ENCODE measurements at places on chromosomes 1 and 21.

GRCh38 chr1:14246471-14246870 lies 352.0 kb upstream of the KAZN start:
- no peak for DNase-seq

GRCh38 chr1:180380259-180381183 lies 121.9 kb downstream of the ACBD6 start:
- DNase-seq, result no peak

GRCh38 chr1:9312168-9312720 lies 19.6 kb downstream of the SPSB1 start:
- no peak for DNase-seq

- no peak for DNase-seq
These were observed 141.7 kb downstream of the PHTF1 start for GRCh38 chr1:113617438-113618141.

DNA sequence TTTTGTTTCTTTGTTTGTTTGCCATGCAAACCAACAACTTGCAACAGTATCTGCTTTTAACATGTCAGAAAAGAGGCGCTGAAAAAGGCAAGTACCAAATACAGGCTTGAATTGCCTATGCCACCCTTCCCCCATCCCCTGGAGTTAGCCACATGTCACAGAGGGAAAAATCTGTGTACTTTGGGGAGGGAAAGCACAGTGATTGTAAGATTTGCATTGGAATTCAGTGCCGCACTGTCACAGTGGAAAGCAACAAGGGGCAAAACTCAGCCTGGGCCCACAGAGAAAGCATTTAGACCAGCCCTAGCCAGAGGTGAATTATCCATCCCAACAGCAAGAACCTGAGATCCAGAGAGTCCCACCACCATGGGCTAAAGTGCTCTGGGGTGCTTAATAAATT lies 52.4 kb upstream of the ACADM start:
- no peak for DNase-seq

GRCh38 chr1:56939209-56939608 lies 26.6 kb downstream of the C8B start:
- DNase-seq, result no peak

DNA sequence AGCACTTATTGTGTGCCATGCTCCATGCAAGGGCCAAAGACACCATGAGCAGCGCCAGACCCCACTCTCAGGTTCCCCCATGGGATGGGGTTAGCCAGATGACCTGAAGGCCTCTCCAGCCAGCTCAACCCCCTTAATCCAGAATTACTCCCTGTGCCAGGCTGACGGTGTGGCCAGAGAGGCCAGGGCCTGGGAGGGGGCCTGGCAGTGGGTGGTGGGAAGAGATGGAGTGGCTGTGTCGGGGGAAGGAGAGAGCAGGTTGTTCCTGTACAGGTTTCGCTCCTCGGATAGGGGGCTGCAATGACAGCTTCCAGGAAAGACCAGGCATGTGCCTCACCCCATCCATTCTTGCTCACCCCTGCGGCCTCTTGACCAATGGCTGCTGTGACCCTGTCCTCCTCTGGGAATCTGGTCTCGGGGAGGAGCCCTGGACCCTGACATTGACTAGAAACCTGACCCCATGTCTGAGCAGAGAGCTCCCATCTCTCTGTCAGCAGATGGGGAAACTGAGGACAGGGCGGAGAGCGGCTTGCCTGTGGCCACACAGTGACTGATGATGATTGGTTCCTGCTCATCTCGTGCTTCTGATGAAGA lies 345.3 kb downstream of the MATN1 start:
- DNase-seq, result no peak

- no peak for DNase-seq
These were observed 16.6 kb downstream of the MYOG start for GRCh38 chr1:203069030-203069747.

- no peak for DNase-seq
These were observed 11.3 kb upstream of the IL22RA1 start for GRCh38 chr1:24154215-24154614.

GRCh38 chr1:65022216-65022615 lies 55.9 kb upstream of the JAK1 start:
- DNase-seq, result no peak

DNA sequence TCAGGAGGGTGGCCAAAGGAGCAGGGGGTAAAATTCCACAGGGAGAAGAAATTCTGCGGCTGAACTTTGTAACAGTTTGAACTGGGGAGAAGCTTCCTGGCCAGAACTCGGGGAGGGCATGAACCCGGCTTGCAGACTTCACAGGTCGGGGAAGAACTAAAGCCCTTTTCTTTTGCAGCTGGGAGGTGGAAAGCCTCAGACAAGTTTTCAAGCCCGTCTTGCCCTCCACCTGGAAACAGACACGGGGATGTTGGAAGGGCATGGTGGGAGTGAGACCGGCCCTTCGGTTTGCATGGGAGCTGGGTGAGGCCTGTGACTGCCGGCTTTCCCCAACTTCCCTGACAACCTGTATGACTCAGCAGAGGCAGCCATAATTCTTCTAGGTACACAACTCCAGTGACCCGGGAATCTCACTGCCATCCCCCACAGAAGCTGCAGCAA lies 11.3 kb downstream of the THEM4 start:
- DNase-seq, result no peak

- DNase-seq, result no peak
These were observed 68.3 kb downstream of the TCP10L start for GRCh38 chr21:32516756-32517649.

GRCh38 chr1:21115098-21115760 lies 61.5 kb downstream of the EIF4G3 start:
- DNase-seq, result no peak

DNA sequence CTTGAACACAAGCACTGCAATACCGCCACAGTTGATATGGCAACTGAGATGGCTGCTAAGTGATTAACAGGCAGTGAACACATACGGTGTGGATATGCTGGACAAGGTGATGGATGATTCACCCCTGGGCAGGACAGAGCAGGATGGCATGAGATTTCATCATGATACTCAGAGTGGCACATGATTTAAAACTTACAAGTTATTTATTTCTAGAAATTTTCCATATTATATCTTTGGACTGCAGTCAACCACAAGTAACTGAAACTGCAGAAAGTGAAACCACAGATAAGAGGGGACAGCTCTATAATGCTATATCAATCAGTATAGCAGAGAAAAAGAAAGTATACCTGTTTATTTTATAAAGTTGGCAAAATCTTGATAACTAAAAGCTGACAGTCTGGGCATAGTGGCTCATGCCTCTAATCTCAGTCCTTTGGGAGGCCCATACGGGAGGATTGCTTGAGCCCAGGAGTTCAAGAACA lies 47.9 kb downstream of the PHACTR4 start:
- no peak for DNase-seq

DNA sequence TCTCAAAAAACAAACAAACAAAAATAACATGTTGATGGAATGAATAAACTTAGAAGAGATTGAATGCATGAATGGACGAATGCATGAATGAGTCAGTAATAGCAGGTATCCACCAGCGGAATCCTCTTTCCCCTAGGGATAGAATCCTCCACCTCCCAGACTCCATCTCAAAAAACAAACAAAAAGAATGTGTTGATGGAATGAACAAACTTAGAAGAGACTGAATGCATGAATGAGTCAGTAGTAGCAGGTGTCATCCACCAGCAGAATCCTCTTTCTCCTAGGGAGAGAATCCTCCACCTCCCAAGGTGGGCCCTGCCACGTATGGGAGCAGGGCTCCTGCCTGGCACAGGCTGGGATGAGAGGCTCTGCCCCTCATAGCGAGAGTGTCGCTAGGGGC lies 26.8 kb upstream of the RNF19B start:
- no peak for DNase-seq

DNA sequence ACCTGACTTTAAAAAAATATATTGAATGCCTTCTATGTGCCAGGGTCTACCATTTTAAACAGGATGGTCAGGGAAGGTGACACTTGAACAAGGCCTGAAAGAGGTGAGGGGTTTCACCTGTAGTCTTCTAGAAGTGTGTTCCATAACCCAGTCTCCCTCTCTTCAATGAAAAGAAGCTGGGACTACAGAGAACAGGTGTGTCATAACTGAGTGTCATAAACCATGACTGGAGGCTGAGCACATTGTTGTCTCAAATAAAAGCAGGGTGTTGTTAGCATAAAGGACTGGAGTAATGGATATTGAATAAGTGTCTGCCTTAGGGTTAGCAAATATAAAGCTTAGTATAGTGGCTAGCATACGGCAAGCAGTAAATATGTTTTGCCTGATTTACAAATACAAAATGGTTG lies 65.4 kb downstream of the SYDE2 start:
- DNase-seq, result no peak

- no peak for DNase-seq
These were observed 61.4 kb upstream of the S1PR1 start for GRCh38 chr1:101175466-101175865.

DNA sequence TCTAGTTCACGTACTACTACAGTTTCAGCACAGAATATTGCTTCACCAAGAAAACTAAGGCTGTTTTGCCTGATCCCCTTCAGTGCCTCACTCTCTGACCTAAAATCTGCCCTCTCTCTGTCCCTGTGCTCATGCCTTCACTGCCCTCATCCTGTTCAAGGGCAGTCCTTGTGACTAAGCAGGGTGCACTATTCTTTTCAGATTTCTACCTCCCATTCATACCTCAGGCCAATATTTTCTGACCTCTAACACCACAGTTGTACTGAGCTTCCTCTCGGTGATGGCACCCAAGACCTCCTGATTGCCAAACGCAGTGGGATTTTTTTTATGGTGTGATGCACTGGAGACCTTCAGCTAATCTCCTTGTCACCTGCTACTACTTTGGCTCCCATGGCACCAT lies 57.7 kb upstream of the GADD45A start:
- DNase-seq, result no peak

- no peak for DNase-seq
These were observed 9.0 kb upstream of the SMIM1 start for GRCh38 chr1:3763351-3764125.

- no peak for DNase-seq
These were observed 21.5 kb upstream of the SLC25A34 start for GRCh38 chr1:15714406-15715136.

- no peak for DNase-seq
These were observed 42.5 kb upstream of the DISC1 start for GRCh38 chr1:231584117-231584516.

GRCh38 chr1:156425943-156426342 lies 56.9 kb downstream of the RHBG start:
- no peak for DNase-seq

DNA sequence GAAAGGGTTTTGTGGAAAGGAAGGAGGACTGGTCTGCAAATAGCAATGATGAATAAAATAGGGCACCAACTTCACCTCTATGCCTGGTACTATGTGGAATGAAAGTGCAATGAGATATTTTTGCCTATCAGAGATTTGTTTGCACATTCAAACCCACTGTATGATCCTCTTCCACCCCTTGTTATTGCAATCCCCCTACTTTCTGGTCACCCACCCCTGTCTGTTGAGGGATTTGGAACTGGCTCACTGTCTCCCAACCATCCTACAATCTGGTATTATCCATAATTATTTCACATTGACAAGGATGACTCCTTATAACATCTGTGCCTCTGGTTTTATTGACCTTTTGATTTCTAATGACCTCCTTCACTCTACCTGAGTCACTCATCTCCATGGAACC lies 42.4 kb downstream of the CD55 start:
- no peak for DNase-seq

All from iPS-NIHi11 (cell line).